ENCODE measurements at places on chromosomes 5 and 9. TPM values are rescaled to one million over a fixed set of nuclear protein-coding genes. Genes with fewer than 3 reads are reported as not detected.
A peak's percentile ranks its signal among the peaks of the same experiment; 100 is the strongest.

GRCh38 chr5:117588611-117589010 is 1014.0 kb upstream of the SEMA6A start:
- H3K27me3 ChIP-seq, result no peaks in the 10 kb centered on the region
- H3K36me3 ChIP-seq, result no peaks in the 10 kb centered on the region
- H3K4me3 ChIP-seq, result no peak overlapping the region
- no peaks in the 10 kb centered on the region for H3K4me1 ChIP-seq
- H3K27ac ChIP-seq, result no peak overlapping the region

Gene SUSD1
- polyA plus RNA-seq, result 32.3 TPM

DNA sequence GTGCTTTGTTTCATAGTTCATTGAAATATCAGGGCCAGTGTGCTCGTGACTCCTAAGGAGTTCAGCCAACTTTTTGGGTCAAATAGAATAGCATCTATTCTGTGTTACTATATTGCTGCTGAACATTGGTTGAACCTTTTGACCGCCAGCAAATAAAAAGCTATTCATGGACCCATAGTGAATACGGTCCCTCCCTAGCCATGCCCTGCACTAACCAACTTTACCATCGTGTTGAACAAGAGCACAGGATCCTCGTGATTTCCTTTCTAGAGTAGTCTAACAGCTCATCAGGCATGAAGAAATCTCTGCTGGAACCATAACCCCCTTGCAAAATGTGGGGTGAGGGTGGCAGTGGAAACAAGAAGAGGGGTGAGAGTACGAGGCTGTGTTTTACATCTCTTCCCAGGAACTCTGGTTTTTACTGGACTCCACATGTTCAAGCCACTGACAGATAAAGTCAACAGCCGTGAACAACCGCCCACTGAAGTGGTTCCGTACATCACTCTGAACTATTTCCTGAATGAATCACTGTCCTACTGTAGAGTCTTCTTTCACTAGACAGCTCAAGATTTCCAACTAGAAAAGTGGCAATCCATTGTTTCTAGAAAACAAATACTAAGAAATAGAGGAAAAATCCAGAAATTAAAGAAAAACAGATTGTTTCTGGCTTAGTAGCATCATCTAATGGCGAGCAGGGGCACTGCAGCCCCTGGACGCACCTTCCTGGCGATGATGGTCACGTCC is 70.1 kb upstream of the SPATA31E1 start:
- H3K36me3 ChIP-seq, result no peaks in the 10 kb centered on the region
- no peak for DNase-seq
- no peak overlapping the region for H3K4me3 ChIP-seq
- peaks cover 7% of the 10 kb centered on the region for H3K27me3 ChIP-seq
- H3K4me1 ChIP-seq, result no peaks in the 10 kb centered on the region

DNA sequence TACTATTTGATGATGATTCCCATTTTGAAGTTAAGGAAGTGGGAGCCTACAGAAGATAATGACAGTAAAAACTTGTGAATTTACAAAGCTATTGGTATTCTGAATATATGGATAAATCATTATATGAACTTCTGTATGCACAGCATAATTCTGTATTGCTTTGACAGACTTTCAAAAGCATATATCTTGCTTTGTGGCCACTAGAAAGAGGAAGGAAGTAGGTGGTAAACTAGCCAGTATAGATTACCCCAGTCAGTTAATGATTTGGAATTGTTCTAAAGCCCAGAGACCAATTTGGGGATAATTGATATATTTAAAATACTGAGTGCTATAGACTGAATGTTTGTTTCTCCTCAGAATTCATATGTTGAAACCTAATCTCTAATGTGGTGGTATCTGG is 53.0 kb downstream of the NR2F1 start:
- DNase-seq, result no peak
- H3K4me1 ChIP-seq, result peaks cover 6% of the 10 kb centered on the region
- H3K36me3 ChIP-seq, result no peaks in the 10 kb centered on the region
- H3K4me3 ChIP-seq, result no peak overlapping the region
- H3K27me3 ChIP-seq, result no peaks in the 10 kb centered on the region

Gene THBS4
- polyA plus RNA-seq, result not detected

- no peaks in the 10 kb centered on the region for H3K27me3 ChIP-seq
- no peak for DNase-seq
- H3K4me1 ChIP-seq, result no peaks in the 10 kb centered on the region
- H3K36me3 ChIP-seq, result no peaks in the 10 kb centered on the region
These were observed 428.8 kb upstream of the ACTBL2 start for GRCh38 chr5:57911438-57911837.

DNA sequence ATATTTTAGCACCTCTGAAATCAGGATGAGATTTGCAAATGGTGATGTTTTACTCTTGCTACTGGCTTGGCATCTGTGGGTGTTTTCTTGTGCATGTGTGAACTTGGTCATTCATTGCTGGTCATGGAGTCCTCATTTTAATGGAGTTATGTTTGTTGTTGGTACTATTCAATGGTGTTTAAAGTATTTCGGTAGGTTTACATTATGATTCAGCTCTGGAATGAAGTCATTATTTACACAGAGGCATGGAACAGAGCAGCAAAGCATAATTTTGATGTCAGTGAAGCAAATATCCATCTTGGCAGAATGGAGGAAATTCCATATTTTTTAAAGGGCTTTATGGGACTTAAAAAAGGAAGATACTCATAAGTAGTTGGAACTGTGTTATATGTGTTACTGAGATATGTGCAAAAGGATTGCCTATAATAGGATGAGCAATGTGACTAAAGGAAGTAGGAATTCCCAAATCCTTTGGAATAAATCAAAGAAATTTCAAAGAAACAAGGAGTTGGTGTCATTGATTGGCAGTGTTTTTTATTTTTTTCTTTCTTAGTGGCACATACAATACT is 147.4 kb downstream of the ACTBL2 start:
- H3K27me3 ChIP-seq, result no peaks in the 10 kb centered on the region
- no peak for DNase-seq
- no peaks in the 10 kb centered on the region for H3K36me3 ChIP-seq
- no peak overlapping the region for H3K27ac ChIP-seq
- no peak overlapping the region for H3K4me3 ChIP-seq

DNA sequence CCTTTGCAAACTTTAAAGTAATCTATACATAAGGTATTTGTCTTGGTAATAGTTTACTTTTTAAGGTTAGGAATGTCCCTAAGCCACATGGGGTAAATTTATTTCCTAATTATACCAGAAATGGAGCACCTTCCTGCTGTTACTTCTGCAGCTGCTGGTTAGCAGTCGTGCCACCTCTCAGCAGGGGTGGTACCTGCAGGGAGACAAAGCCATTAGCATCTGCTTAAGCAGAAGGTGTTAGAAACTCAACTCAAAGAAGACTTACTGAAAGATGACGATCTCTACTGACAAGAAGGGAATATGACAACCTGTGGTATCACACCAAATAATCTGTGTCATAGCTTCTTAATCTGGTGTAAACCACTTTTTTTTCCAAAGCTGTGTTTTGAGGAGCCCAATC is 173.7 kb downstream of the BRINP1 start:
- H3K27me3 ChIP-seq, result peaks cover 1% of the 10 kb centered on the region
- no peaks in the 10 kb centered on the region for H3K36me3 ChIP-seq
- H3K4me1 ChIP-seq, result no peaks in the 10 kb centered on the region
- H3K27ac ChIP-seq, result no peak overlapping the region
- no peak overlapping the region for H3K4me3 ChIP-seq

GRCh38 chr9:83699615-83700014 is 8.1 kb downstream of the UBQLN1 start:
- no peak overlapping the region for H3K4me3 ChIP-seq
- H3K27me3 ChIP-seq, result no peaks in the 10 kb centered on the region
- H3K36me3 ChIP-seq, result no peaks in the 10 kb centered on the region

- H3K27ac ChIP-seq, result peak overlapping the region; percentile 77
- H3K36me3 ChIP-seq, result peaks cover 55% of the 10 kb centered on the region
- H3K27me3 ChIP-seq, result peaks cover 2% of the 10 kb centered on the region
- peak overlapping the region; percentile 10 for H3K4me3 ChIP-seq
These were observed 6.2 kb downstream of the GZMA start for GRCh38 chr5:55108661-55109060.

GRCh38 chr5:150241298-150242160 is 48.0 kb downstream of the CAMK2A start:
- no peak overlapping the region for H3K4me3 ChIP-seq
- no peaks in the 10 kb centered on the region for H3K36me3 ChIP-seq
- H3K4me1 ChIP-seq, result no peaks in the 10 kb centered on the region
- DNase-seq, result no peak

Gene PCDHGB6
- 1.9 TPM for polyA plus RNA-seq

DNA sequence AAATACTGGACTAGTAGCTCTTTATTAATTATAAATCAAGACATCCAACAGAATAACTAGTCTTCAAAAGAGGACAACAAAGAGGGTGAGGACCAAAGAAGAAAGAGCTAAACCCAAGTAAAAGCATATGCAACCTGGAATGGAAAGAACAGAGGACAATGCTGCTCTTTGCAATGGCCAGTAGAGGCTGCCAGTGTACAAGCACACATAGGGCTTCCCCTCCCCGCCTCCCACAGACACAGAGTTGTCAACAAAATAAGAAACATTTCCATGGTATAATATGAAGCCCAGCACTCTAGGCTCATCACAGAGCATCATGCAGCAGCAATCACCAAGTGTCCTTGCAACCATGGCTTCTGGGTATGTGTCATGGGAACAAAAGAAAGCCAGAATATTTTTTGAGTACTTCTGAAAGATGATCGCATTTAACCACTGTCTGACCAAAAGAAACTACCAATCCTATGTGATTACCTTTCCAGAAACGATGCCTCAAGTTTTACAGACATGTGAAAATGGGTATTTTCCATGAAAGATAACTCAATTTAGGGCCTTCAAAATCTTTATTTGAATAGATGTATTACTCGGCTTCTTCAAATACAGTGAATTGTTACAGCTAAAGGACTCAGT is 58.1 kb downstream of the RFX3 start:
- no peaks in the 10 kb centered on the region for H3K27me3 ChIP-seq
- DNase-seq, result peak; percentile 58
- H3K36me3 ChIP-seq, result no peaks in the 10 kb centered on the region
- no peak overlapping the region for H3K4me3 ChIP-seq
- peak overlapping the region; percentile 77 for H3K27ac ChIP-seq
- H3K4me1 ChIP-seq, result peaks cover 7% of the 10 kb centered on the region

Gene PAM
- 95.6 TPM for polyA plus RNA-seq

DNA sequence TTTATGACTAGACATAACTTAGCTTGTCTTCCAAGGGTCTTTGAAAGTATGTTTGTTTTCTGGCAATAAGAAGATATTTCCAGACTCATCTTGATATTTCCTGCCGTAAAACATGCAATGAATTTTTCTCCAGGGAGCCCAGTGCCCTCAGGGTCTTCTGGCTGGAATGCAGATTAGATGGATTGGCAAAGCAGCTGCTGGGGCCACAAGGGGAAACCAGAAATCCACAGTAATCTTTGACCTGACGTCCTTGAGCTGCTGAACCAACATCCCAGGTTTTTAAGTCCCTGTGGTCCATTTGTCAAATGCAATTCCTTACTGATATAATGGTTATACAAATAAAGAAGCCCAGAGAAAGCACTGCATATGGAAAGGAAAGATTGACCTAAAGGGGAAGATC is 93.0 kb downstream of the THBS4 start:
- no peaks in the 10 kb centered on the region for H3K36me3 ChIP-seq
- H3K27ac ChIP-seq, result no peak overlapping the region
- H3K4me1 ChIP-seq, result no peaks in the 10 kb centered on the region
- DNase-seq, result no peak

- no peak overlapping the region for H3K27ac ChIP-seq
- H3K4me1 ChIP-seq, result no peaks in the 10 kb centered on the region
- no peak overlapping the region for H3K4me3 ChIP-seq
- no peaks in the 10 kb centered on the region for H3K36me3 ChIP-seq
- no peaks in the 10 kb centered on the region for H3K27me3 ChIP-seq
These were observed 24.1 kb upstream of the WNK2 start for GRCh38 chr9:93159601-93160471.

- H3K4me1 ChIP-seq, result no peaks in the 10 kb centered on the region
- no peak overlapping the region for H3K4me3 ChIP-seq
- H3K27ac ChIP-seq, result no peak overlapping the region
- H3K36me3 ChIP-seq, result no peaks in the 10 kb centered on the region
- DNase-seq, result no peak
- peaks cover 13% of the 10 kb centered on the region for H3K27me3 ChIP-seq
These were observed 60.4 kb upstream of the TMED7 start for GRCh38 chr5:115686051-115686737.

Gene NRG2
- 0.08 TPM for polyA plus RNA-seq

DNA sequence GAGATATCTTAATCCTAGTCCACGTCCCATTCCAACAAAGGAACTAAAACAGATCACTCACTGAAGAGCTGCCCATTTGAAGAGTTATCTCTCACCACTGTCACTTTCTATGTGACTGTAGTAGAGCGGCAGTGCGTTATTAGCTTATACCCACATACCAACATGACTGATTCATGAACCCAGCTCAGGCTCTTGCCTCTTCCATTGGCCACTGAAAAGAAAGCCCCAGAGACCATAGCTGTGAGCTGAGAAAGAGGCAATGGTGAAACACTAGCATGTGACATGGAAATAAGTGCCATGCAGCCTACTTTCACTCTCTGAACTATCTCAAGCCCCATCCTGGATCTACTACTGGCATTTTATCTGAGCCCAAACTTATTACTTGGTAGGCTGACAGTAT is 151.7 kb upstream of the MOCS2 start:
- H3K4me3 ChIP-seq, result no peak overlapping the region
- no peak overlapping the region for H3K27ac ChIP-seq
- H3K4me1 ChIP-seq, result no peaks in the 10 kb centered on the region
- no peak for DNase-seq

DNA sequence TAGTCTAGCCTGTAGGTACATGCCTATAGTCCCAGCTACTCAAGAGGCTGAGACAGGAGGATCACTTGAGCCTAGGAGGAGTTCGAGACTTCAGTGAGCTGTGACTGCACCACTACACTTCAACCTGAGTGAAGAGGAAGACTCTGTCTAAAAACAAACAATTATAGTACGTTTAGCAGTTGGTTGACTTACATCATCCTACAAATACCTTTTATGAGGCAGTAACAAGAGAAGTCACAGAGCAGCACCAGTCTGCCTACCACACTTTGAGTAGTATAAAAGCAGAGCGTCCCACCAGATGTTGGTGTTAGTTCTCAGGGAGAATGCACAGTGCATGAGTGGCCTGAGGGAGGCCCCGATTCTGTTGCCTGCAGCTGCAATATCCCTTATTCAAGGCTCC is 16.1 kb downstream of the ZFR start:
- no peak for DNase-seq
- H3K4me3 ChIP-seq, result no peak overlapping the region
- H3K36me3 ChIP-seq, result peaks cover 20% of the 10 kb centered on the region
- peaks cover 56% of the 10 kb centered on the region for H3K4me1 ChIP-seq
- no peaks in the 10 kb centered on the region for H3K27me3 ChIP-seq

DNA sequence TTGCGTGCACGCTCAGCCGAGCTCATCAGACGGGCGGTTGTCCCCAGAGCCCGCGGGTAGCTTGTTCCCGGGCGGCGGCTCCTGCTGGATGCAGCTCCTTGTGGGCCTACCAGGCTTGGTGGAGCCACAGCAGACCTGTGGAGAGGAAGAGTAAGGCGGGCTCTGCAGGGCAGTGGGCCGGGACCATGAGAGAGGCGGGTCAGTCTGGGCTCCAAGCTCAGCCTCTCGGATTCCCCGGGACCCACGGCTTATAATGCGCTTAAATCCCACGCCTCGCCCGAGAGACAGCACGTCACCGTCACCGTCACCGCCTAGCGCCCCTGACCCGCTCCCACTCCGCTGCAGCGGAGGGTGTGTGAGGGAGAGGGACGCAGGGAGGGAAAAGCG is 1.9 kb upstream of the ANKRD18A start:
- H3K4me1 ChIP-seq, result peaks cover 12% of the 10 kb centered on the region
- H3K27ac ChIP-seq, result no peak overlapping the region
- no peak for DNase-seq
- no peaks in the 10 kb centered on the region for H3K36me3 ChIP-seq
- peaks cover 42% of the 10 kb centered on the region for H3K27me3 ChIP-seq
- H3K4me3 ChIP-seq, result no peak overlapping the region

Gene PPP2R2B
- 62.3 TPM for polyA plus RNA-seq

Gene PCDHAC1
- polyA plus RNA-seq, result not detected
